ENCODE measurements at places on chromosomes 12 and 14. TPM values are rescaled to one million over a fixed set of nuclear protein-coding genes. Genes with fewer than 3 reads are reported as not detected.
A peak's percentile ranks its signal among the peaks of the same experiment; 100 is the strongest.

DNA sequence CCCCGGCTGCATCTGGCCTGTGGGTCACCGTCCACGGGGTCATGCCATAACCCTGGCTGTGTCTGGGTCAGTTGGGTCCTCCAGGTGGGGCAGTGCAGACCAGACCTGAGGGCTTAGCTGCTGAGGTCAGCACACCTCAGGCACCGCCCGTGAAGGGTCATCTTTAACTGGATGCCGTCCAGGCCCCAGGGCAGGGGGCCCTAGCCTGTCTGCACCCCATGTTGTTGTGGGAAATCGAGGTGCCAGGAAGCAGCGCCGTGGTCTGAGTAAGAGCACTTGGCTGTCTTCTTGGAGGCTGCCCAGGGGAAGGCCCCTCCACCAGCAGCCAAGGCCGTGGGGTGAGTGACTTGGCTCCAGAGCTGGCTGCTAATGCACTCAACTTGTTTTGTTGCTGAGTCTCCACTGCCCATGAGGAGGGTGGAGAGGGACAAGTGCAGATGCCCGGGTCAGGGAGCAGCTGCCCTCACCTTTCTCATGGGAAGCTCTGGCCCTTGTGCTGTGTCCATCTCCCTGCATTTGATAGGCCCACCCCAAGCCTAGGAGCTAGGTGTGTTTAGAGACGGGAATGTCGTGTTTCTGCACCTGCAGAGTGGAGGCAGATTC, 317.2 kb downstream of the TMEM121 start:
- DNase-seq = no peak

DNA sequence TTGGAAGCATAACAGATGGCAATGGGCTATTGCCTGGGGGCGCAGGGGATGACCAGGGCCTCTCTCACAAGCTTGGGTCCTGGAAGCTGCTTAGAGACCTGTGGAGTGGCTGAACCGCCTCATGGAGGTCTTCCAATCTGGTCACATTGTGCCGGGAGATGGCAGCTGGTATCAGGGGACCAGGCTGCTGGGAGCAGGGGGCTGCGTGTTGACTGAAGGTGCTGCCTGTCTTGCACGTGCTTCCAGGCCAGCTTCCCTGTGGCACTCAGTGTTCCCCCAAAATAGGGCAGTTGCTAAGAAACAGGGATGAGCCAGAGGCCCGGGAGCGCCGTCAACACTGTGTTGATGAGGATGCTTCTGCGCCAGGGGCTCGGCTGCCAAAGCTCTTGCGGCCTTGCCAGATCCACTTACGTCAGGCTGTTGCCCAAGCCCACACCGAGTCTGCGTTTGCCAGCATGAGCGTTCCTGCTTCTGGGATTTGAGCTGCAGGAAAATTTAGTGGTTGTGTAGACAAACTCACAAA, 39.8 kb downstream of the ELK3 start:
- peak; percentile 98 for DNase-seq

- DNase-seq = peak; percentile 35
Measured at GRCh38 chr12:81819991-81820633, 61.0 kb upstream of the PPFIA2 start.

- DNase-seq = no peak
Measured at GRCh38 chr12:124742678-124743077, 121.0 kb downstream of the SCARB1 start.

- DNase-seq = no peak
Measured at GRCh38 chr14:95024380-95024779, 132.9 kb downstream of the DICER1 start.

DNA sequence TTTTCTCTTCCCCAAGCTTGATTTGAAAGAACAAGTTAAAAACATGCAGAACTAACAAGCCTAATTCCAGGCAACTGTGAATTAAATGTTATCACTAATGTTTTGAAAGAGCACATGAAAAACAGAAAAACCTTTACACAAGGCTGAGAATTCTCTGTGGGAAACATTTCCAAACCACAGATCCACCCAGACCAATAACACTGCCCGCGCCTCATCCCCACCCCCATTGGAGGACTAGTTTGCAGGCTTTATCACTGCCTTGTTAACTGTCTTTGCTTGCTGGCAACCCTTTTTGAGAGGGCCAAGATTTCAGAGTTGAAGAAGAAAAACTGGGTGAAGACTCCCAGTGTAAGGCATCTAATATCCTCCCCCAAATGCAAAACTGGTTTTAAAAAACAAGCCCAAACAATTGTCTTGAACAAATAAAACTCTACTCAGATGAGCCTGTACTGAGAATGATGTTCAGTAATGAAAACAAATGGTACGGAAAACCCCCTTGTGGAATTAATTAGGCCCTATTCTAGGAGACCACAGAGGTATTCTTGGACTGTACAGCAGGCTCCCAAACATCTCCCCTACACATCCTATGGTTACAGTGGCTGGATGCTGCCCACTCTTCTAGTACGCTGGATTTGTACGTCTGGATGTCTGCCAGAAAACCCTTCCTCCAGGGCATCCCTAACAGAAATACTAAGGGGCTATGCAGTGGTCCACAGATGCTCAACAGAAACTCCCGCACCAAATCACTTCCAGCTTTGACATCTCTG, 5.8 kb downstream of the MAX start:
- peak; percentile 75 for DNase-seq

DNA sequence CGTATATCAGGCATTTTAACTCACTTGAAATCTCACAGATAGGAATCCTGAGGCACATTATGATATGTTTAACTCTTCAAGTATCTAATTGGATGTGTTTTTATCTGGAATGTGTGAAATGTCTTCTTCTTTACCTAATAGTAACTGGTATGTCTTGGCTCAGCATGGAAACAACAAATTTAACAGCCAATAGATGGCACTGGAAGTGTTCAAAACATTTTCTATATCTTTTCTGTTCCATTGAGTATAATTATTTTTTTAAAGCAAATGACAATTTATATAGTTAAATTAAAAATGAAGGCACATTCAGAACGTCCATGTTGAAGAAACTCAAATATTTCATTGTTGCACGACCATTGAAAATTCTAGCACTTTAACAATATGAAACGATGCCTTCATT, 164.6 kb upstream of the SLC16A7 start:
- peak; percentile 40 for DNase-seq

DNA sequence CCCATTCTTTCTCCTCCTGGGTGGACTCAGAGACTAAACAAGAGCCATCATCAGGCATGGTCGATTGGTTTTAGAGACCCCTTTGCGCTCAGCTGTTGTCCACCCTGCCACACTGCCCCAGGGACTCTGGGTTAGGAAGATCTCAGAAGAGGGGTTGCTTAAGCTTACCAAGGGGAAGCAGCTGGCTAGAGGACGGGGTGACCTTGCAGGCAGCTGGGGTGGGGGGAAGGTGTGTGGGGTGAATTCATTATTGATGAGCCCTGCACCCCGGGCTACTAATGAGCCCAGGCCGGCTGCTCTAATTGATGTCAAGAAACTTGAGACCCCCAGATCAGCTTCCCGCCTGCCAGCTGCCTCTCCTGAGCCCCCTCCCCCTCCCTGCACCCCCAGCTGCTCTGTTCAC, 8.7 kb upstream of the ZNF385A start:
- no peak for DNase-seq

DNA sequence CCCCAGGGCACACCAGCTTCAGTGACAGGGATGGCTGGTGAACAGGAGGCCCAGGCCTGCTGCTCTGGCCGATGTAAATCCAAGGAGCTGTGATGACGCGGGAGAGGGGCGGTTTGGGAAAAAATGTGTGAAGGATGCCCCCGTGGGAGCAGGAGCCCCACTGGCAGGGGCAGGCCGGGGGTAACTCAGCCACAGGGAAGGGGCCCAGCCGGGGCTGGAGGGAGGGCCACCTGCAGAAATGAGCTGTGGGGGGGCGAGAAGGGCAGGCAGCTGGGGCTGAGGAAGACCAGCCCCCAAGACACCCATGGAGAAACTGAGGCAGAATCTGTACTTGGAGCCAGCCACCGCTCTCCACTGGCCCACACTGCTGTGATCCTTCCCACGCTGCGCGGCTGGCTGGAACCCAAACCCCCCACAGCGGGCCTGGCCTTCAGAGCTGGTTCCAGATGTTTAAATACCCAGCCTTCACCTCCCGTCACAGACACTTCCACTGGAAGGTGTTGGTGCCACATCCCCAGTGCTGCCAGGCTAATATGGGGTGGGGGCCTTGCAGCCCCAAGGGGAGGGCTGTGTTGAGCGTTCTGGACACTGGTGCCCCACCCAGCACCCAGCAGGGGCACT, 28.5 kb upstream of the ANKRD9 start:
- no peak for DNase-seq

- no peak for DNase-seq
Measured at GRCh38 chr14:52935833-52936232, 15.0 kb downstream of the FERMT2 start.

- no peak for DNase-seq
Measured at GRCh38 chr14:73749706-73750530, 35.7 kb upstream of the PNMA1 start.

Gene GZMB
- total RNA-seq = not detected

Gene GPR162
- 2.6 TPM for total RNA-seq

Gene TAS2R10
- not detected for total RNA-seq

Gene SLC6A15
- total RNA-seq = 8.9 TPM

Gene KLHL33
- total RNA-seq = 0.18 TPM

Gene P2RX7
- total RNA-seq = 0.18 TPM

Gene SRRM4
- total RNA-seq = not detected

Gene CEP170B
- 18.2 TPM for total RNA-seq

Measured in fibroblast of the aortic adventitia (primary cell).